ENCODE measurements at places on chromosomes 3 and 15.

DNA sequence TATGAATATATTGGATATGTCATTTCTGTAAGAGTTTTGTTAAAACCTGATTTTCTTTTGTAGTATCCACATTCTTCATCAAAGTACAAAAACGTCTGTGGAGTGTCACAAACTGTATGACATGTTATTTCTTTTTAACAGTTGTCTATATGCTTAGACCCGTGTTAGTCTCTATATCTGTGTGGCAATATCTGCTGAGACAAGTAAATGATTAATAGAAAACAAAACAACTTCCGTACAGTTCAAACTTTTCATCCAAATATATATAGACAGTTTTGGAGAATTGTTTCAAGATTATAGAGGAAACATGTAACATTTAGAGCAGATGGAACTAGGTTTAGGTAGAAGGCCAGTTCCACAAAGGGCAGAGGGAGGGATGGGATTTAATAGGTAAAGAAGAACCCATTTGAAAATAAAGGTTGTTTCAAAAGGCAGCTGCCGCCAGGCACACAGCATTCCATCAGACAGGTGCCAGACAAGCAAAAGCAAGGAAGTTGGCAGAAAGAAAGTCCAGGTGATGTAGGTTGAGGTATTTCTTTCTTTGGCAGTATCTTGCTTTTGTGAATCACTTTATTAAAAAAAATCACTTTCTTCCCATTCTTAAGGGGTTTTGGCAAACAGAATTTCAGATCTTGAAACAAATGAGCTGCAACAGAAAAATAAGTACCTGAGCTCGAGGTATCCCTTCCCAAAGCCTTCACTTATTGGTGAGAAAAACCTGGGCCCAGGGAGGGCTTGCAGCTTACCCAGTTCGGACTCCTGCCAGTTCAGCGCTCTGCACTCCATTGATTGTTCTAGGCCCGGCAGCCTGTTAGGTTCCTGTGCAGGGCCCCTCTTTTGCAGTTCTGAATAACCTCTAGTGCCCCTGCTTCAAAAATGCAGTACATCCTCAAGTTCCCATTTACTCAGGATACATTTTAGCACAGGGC lies 49.0 kb downstream of the LRRN1 start:
- DNase-seq: no peak

DNA sequence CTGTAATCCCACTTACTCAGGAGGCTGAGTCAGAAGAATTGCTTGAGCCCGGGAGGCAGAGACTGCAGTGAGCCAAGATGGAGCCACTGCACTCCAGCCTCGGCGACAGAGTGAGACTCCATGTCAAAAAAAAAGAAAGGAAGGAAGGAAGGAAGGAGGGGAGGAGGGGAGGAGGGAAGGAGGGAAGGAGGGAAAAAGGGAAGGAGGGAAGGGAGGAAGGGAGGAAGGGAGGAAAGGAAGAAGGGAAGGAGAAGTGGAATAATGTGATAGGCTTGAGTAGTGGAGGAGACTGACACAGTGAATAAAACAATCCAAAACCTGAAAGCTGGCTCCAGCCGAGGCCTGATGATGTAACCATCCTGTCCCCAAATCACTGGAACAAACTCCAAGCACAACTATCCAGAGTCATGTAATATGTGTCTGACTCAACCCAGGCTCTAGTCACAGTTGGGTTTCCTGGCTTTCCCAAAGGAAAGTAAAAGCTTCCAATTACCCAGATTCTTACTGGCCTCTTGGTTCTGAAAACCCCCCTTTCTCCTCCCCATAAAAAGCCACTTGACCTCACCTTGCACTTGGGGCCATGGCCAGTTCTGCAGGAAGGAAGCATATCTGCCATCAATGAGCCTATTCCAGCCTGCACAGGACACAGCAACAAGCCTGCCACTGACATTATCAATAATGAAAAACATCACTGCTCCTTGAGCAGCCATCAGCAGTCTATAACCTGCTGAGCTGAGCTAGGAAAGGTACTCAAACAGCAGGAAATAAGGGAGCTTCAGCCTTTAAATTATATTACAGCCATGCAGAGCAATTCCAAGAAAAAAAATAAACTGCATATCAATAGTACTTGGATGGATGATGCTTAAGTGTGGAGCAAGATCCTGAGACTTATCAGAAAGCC lies 48.3 kb downstream of the MB21D2 start:
- no peak for DNase-seq

DNA sequence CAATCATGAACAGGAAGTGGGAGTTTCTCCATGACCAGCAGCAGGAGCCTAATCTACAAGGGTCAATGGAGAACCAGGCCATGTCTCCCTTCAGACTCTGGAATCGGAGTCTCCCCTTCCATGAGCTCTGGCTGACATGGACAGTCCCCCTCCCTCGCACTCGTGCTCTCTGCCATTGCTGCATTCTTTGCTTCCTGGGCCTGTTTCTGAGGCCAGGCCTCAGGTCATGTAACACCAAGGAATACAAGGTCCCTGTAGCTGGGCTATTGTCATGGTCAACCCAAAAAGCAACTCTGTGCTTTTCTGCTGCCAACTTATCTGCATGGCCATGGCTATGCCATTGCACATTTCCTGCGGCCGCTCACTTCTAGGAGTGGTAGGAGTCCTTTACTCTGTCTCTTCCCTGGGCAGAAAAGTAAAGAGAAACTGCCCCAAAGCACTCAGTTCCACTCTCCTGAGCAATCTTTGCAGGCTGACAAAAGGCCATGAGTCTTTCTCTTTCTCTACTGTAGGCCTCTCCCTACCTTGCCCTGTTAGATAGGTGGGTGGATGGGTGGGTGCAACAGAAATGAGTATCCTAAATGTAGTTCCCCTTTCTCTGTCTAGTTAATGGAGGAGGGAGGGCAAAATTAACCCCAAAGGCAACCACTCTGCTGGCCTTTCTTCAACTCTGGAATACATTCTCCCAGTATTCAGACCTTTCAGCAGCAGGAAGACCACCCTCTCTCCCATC lies 40.8 kb upstream of the PROK2 start:
- no peak for DNase-seq

DNA sequence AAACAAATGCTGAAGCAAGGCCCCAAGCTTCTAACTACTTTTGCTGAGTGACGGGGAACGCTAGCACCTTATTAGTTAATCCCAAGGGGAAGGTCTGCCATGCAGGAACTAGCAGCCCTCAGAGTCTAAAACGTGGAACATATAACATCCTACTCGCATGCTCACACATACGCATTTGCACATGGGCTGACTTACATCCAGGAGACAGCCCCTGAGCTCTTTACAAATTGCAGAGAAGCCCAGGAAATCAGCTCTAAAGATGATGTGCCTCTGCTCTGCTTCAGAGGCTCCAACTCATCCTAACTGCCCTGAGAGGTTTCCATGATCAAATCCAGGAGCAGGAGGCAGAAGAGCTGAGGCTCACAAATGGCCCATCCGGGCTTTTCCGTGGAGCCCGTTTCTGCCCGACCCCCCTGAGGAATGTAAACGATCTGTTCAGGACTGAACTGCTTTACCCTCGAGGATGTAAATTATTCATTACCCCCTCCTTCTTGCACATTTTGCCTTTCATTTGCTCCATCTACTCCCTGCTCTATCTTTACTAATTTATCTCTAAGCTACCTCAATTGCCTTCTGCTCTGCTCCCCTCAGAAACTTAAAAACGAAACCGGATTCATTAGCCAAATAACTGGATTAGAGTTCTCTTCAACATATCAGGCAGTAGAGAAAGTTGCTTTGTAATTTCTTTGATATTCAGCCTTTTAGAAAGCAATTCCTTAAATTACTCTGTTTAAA lies 141.9 kb upstream of the CCDC54 start:
- no peak for DNase-seq

GRCh38 chr3:197181741-197182140 lies 116.7 kb downstream of the DLG1 start:
- DNase-seq: no peak

GRCh38 chr3:30069056-30069455 lies 537.3 kb upstream of the TGFBR2 start:
- DNase-seq: no peak

DNA sequence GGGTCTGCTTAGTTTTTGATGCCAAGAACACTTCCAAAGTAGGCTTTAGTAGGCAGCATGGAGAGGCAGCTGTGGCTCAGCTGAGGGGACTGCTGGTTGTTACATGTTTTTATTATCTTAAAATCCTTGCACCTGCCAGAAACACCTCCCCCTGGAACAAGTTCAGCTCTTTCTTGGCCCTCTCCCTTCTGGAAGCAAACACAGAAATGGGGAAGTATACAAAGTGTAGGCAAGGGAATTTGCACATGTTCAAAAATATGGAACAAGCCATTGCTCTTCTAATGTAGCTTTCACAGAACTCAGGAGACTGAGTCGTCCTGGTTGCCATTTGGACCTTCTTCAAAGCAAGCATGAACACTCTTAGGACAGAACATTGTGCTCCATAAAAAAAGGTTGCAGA lies 169.1 kb upstream of the SEMA6D start:
- no peak for DNase-seq

DNA sequence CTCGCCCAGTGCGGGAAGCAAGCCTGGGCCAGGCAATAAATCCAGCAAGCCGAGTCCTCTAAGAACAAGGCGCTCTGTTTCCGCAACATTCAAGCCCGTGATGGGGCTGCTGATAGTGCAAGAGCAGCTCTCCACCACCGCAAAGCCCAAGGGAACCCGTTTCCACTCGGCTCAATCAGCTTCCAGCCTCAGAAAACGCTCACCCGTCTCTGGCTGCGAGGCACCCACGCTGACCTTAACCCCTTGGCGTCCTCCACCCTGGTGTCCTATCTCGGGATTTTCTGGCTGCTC lies 17.8 kb downstream of the SPATA12 start:
- DNase-seq: no peak

GRCh38 chr3:112302150-112302830 lies 8.3 kb upstream of the SLC9C1 start:
- DNase-seq: no peak

DNA sequence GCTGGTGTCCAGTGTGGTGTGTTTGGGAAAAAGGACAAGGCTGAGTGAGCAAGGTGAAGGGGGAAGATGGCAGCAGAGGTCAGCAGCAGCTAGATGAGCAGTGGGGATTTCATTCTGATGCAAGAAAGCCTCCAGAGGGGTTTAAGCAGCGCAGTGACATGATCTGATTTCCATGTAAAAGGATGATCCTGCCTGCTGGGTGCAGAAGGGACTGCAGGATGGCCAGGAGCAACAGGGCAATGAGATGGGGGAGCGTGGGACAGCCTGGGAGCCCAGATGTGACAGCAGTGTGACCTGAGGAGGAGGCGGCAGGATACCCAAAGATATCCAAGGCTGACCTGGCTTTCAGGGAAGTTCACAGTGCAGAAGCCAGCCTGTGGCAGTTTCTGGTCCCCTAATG lies 6.1 kb downstream of the WNT7A start:
- no peak for DNase-seq

DNA sequence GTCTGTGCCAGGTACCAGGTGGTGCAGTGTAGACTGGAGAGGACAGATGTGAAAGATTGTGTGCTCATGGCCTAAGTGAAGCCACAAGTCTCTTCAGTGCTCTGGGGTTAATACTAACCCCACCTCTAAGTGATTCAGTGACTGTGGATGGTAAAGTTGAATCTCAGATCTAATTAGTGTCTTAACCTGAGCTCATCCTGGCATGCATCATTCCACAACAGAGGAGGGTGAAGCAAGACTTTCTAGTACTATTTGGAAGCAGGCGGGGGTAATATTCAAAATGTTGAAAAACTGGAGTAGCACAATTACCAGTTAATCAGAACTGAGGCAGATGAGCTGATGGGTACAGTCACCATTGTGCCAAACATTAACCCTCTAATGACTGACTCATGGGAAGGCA lies 2.8 kb upstream of the MESD start:
- DNase-seq: no peak

GRCh38 chr3:37386627-37387230 lies 212.3 kb upstream of the LRRFIP2 start:
- no peak for DNase-seq

- DNase-seq: no peak
These were observed 1037.3 kb downstream of the SI start for GRCh38 chr3:164040991-164041390.

- no peak for DNase-seq
These were observed 85.7 kb downstream of the ST6GAL1 start for GRCh38 chr3:187015903-187016638.

DNA sequence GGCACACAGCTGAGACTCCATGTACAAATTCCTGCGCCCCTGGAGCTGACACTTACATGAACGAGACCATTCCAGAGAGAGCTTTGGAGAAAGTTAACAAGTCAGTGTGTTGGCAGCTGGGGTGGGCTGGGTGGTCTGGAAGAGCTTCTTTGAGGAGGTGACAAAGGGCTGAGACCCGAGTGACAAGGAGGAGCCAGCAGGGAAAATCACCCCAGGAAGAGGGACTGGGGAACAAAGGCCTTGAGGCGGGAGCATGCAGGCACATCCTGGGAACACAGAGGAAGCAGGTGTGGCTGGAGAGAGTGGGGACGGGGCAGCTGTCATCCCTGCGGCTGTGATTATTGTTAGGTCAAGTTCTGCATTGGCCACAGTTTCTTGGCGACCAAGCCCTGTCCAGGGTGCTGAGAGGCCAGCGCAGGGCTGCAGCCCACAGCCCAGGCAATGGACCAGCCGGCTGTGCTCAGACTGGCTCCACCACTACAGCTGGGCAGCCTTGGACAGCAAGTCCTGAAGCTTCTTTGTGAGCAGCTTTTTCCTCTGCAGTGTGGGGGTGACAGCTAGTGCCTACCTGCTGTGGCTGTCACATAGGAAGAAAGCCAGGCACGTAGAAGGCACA lies 34.2 kb upstream of the PRR23E start:
- DNase-seq: no peak

DNA sequence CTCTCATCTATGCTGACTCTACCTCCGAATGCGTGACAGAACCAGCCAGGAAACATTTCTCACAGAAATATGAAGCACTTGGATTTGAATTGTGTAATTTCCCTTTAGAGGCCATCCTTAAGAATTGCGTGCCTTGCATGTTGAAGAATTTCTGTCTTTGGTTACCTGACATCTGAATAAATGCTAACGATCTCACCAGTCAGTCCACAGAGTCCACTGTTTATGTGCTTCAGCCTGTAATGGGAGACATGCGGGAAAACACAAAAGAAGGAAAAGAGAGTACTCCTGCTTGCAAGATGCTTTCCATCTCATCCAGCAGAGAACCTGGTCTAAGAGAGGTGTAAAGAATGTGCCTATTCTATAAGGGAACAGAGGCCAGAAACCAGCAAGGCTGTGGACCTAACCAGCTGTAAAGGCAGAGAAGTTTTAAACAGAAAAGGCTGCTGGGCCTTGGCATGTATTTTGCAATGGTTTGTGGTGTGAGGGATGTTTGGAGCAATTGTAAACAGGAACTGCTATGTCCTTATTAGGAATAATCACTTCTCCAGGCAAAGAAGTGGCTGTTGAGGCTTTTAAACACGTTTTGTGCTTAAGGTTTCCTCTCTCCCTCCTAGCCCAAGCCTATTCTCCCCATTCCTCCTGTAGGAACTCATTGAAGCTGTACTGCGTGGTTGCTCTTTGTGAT lies 36.4 kb upstream of the BOC start:
- DNase-seq: no peak

DNA sequence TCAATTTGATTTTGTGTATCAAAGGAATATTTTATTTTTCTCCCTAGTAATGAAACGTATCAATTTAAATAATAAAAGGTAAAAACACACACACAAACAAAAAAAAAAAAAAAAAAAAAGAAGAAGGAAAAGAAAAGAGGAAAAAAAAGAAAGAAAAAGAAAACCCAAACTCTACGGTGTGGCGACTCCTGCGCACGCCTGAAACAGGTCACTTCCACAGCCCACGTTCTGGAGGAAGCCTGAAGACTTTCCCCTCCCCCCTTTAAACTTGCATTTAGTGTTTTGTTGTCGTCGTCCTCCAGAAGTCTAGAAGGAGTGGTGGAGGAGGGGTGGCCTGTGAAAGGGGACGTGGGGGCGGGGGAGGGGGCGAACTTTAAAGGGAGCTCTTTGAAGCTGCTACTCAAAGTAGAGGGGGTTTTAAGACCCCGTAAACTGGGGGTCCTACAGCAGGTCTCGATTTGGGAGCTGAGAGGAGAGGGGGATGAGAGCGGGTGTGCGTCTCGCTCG lies 2.3 kb upstream of the TLE3 start:
- no peak for DNase-seq
